IgD-negative memory B cell (primary cell): ENCODE measurements at places on chromosomes 2 and 18. TPM values are rescaled to one million over a fixed set of nuclear protein-coding genes. Genes with fewer than 3 reads are reported as not detected.

Gene SANBR
- polyA plus RNA-seq: 1.7 TPM

Gene LYG1
- polyA plus RNA-seq: 0.48 TPM

Gene GIGYF2
- 24.3 TPM for polyA plus RNA-seq

Gene TUBB8B
- 0.38 TPM for polyA plus RNA-seq

Gene AFF3
- 85.9 TPM for polyA plus RNA-seq

Gene ATAD2B
- polyA plus RNA-seq: 12.4 TPM

Gene ACADL
- polyA plus RNA-seq: not detected

Gene CENPA
- polyA plus RNA-seq: not detected

Gene ZNF385B
- polyA plus RNA-seq: not detected

Gene TANK
- 90.1 TPM for polyA plus RNA-seq

Gene METTL5
- 111 TPM for polyA plus RNA-seq

Gene RNF144A
- 0.83 TPM for polyA plus RNA-seq

Gene FHOD3
- not detected for polyA plus RNA-seq

Gene SDC1
- 1.3 TPM for polyA plus RNA-seq

Gene PLEK
- 110 TPM for polyA plus RNA-seq

Gene NCKAP5
- not detected for polyA plus RNA-seq

Gene IGFBP5
- polyA plus RNA-seq: not detected

Gene UBR3
- polyA plus RNA-seq: 5.4 TPM

Gene MC5R
- polyA plus RNA-seq: not detected

Gene TMEM17
- polyA plus RNA-seq: not detected

Gene LTBP1
- polyA plus RNA-seq: not detected

Gene SIX2
- not detected for polyA plus RNA-seq

Gene TYMS
- 1.0 TPM for polyA plus RNA-seq

Gene IL18RAP
- 0.55 TPM for polyA plus RNA-seq

Gene HOXD3
- polyA plus RNA-seq: not detected

Gene SNORC
- not detected for polyA plus RNA-seq

Gene FARP2
- polyA plus RNA-seq: 21.9 TPM

Gene UGT1A3
- not detected for polyA plus RNA-seq

Gene HOXD11
- not detected for polyA plus RNA-seq

Gene OSR1
- polyA plus RNA-seq: not detected

Gene PROKR1
- not detected for polyA plus RNA-seq

Gene NEU2
- not detected for polyA plus RNA-seq

Gene SIGLEC15
- polyA plus RNA-seq: not detected

Gene PDE1A
- not detected for polyA plus RNA-seq

Gene SLC16A14
- 0.49 TPM for polyA plus RNA-seq

Gene ANKRD23
- polyA plus RNA-seq: 1.3 TPM

Gene SP140L
- 38.9 TPM for polyA plus RNA-seq
